ENCODE measurements at places on chromosomes 2 and 18.

- peak; percentile 87 for DNase-seq
Observed at GRCh38 chr2:133667085-133667484, 98.8 kb upstream of the NCKAP5 start.

GRCh38 chr2:219025637-219026585, 15.4 kb downstream of the CFAP65 start:
- peak; percentile 14 for DNase-seq

DNA sequence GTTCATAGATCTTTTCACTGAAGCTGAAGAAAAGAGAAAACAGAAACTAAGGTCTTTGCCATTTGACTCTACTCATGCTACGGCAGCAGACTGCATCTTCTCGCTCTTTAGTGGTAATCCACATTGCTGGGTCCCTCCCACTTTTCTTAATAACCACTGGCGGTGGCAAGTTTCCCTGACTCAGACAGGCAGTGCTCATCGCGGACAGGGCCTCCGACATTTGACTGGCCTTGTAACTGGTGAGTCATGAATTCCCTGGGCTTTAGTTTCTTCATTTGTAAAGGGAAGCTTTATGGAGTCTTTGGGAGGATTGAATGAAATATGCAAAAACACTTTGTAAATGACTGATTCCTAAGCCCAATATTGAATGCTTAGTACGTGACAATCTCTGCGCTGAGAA, 238.2 kb upstream of the RBBP8 start:
- DNase-seq: peak; percentile 99

- DNase-seq: no peak
Observed at GRCh38 chr18:3016585-3017297, 3.8 kb upstream of the LPIN2 start.

DNA sequence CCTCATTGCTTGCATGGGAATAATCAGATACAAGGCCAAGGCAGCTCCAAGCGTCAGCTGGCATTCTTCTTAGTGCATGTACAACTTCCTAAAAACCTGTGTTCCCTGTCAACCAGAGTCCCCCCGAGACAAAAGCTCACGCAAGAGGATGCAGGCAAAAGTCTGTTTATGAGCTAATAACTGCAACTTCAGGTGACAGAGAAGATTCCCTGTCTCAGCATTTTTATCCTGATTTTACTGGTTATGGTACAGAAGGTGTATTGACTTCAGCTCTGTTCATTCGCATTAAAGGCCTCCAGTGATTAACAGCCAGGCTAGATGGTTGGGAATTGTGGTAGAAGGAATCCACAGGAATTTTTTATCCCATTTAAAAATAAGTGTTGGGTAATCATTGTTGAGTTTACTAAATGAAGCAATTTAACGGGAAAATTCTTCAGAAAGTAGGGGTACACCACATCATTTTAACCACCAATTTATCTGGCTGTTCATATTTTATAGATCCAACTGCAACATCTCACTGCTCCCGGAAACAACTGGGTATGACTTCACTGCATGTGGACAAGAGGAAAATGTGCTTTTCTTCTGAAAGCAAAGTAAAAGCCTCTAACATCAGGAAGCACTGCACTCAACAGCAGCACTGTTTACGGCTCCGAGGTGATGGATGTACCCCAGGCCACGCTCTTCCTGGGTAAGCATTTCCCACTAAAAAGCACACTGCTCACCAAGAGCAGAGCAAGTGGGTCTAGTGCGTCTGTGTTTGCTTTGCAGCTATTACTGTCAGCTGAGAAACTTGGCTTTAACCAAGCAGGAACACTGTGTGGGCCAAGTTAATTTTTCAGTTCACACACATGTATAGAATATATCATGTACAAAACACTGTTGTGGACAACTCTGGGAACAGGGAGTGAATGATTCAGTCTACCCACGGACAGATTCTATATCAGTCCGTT, 31.9 kb downstream of the CCBE1 start:
- DNase-seq: peak; percentile 14

- DNase-seq: no peak
Observed at GRCh38 chr2:96694816-96695455, 44.9 kb downstream of the LMAN2L start.

GRCh38 chr2:182921234-182921633, 54.8 kb upstream of the FRZB start:
- DNase-seq: no peak

GRCh38 chr2:198004921-198005829, 200.8 kb downstream of the PLCL1 start:
- no peak for DNase-seq

DNA sequence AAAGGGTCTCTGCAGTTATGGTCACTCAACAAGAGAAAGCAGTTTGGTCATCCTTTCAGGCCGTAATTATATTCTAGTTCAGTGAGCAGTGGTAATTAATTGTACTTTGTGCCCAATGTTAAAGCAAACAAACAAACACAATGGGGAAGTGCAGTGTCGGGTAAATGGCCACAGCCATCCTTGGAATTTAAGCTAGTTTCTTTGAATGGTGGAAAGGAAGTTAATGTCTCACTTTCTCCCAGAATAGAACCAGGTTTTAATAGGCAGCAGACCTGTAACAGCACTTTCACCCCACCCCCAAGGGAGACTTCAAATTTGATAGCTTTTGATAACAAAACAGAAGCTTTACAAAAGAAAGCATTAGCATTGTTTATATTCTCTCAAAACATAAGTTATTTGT, 20.0 kb upstream of the ITGAV start:
- DNase-seq: no peak

DNA sequence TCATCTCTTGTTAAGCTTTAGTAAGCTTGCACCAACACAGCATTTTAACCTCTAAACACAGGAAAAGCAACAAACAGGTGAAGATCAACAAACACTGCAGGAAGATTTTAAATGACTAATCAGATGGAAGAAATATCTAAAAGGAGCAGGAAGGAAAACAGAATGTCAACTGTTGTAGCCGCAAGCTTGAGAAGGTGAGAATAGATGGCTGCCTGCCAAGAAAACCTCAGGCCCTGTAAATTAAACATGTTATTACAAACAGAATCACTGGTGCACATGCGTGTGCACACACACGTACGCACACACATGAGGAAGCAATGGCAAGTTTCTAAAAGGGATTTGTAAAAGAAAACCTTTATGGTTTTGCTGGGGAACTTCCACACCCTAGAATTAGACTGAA, 257.8 kb upstream of the GALNT5 start:
- no peak for DNase-seq

DNA sequence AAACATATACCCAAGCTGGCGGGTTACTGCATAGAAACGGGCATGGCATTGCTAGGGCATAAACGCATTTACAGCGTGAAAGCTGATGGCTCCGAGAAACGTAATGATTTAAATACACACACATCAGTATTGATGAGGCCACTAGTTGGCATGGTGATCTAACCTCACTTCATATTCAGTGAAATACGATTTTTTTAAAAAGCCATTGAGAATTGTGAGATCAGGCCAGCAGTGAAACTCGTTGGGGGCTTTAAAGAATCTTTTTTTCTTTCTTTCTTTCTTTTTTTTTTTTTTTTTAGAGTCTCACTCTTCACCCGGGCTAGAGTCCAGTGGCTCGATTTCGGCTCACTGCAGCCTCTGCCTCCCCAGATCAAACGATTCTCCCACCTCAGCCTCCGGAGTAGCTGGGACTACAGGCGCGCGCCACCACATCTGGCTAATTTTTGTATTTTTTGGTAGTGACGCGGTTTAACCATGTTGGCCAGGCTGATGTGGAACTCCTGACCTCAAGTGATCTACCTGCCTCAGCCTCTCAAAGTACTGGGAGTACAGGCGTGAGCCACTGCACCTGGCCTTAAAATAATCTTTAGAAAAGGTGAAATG, 2.4 kb upstream of the SMAD7 start:
- peak; percentile 61 for DNase-seq

DNA sequence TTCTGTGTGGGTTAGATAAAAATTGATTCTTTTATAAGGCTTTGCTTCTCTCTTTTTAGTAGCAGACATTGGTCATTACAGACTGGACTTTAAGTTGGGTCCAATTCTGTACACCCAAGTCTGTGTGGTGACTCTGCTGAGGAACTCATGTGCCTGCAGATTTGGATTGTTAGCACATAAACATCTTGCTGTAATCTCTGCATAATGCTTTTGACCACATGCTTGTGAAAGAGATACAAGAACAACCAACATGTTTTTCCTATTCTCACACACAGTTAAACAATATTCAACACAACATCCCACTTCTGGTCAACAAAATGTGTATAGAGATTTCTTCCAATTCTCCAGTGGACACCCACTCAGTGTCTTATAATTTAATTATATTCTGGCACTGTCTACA, 270.1 kb downstream of the RDH14 start:
- DNase-seq: peak; percentile 30

DNA sequence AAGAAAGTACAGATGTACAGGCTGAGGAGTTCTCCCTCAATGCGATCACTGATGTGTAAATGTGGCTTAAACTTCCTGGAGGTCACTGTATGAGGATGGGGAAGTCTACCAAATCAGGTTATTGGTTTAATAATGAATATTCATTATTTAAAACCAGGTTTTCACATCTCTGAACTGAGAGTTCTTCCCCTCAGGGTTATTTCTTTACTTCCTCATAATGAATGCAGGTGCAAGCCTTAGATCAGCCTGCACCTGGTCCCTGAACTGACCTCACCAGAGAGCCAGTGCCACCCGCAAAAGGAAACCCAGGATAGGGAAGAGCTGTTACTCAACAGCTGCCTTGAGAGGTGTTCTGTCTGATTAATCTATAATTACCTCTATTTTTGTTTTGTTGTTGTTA, 369.0 kb downstream of the EPHA4 start:
- no peak for DNase-seq

GRCh38 chr18:67766930-67767329, 250.4 kb upstream of the DSEL start:
- DNase-seq: peak; percentile 88

DNA sequence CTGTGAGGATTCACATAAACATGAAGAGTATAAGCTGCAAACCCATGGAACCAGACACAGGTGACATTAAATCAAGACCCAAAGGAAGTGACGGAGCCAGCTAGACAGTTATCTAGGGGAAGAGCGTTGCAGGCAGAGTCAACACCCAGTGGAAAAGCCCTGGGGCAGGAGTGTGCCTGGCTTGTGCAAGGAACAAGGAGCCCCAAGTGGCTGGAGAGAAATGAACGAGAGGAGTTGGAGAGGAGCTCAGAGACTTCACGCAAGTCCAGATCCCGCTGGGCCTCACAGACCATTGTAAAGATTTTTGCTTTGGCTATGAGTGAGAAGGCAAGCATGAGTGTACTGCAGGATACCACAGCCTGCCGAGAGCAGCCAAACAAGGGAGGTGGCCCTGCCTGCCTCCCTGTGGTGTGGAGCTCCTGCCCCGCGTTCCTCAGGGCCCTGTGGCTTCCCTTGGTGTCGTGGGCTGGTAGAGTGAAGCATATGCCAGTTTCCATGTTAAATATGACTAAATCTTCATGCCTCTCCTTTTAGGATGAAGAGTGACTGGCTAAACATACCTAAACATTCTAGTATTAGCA, 88.2 kb downstream of the SP3 start:
- DNase-seq: no peak

GRCh38 chr18:48826806-48827205, 124.0 kb downstream of the SMAD7 start:
- DNase-seq: no peak

GRCh38 chr2:40256649-40257048, 195.2 kb downstream of the SLC8A1 start:
- DNase-seq: peak; percentile 36

GRCh38 chr2:25292408-25292807, 49.3 kb downstream of the DNMT3A start:
- DNase-seq: no peak

DNA sequence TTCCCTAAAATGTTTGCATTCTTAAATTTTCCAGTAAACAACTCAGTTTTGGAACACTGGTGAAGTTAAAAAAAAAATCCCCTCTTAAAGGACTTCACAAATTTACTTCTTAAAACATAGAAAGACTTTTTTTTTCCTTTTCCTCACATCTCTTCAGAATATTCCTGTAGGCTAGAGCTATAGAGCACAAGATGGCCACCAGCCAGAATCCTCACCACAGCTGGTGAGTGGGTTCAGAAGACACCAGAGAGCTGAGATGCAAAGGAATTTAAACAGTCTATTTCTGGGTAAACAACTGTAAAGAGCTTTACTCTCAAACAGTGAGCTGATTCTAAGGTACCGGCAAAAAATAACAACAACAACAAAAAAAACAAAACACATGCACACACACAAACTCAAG, 252.8 kb downstream of the LRP1B start:
- no peak for DNase-seq

- no peak for DNase-seq
Observed at GRCh38 chr2:158726911-158727592, 68.1 kb upstream of the DAPL1 start.

DNA sequence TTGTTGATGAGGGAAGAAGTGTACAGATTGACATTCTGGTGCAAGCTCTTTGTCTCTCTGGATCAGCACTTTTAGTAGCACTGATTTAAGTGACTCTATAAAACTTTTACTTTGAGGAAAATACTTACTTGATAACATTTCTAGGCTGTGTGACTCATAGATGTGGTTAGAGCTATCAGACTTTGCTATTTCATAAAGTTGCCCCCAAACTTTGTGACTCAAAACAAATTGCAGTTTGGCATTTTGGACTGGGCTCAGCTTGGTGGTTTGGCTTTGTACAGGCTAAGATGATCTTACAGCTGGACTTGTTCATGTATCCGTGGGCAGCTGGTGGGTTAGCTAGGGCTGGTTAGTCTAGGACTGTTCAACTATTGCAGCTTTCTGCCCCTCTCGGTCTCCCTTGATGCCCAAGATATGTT, 42.1 kb upstream of the GLS start:
- DNase-seq: peak; percentile 85

DNA sequence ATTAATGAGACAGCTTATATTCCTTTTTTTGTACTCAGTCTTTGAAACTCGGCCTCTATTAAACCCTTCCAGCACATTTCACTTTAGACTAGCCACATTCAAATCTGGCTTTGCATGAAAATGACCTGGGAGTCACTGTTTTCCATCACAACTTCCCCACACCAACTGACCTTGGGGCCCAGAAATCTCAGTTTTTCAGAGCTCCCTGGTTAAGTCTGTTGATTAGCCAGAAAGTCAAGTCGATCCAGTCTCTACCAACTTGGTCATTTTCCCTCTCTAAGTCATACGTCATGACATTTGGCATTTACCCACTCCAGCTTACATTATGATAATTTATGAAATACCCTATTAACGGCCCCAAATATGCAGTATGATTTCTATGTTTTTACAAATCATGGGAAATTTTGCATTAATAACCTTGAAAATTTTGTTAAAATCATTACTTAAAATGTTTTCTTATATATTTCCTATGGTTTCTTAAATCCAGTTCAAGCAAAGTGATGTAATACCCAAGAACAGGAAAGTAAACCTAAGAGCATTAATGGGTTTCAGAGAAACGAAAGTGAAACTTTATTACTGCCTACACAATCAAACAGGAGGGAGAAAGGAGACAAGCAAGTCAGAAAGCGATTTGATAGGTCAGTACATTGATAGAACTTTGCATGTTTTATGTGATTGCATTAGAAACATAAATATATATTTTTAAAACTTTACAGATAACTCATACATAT, 77.1 kb downstream of the SPATS2L start:
- peak; percentile 72 for DNase-seq

- DNase-seq: peak; percentile 91
Observed at GRCh38 chr2:176122683-176123410, at the start of gene HOXD9. HOXD9 (plus strand) TSS chr2:176122719; CDS start chr2:176122769, 50 bp downstream.
